CMK (cell line): ENCODE measurements at places on chromosomes 13 and 19.

- DNase-seq, result no peak
Measured at GRCh38 chr13:110308656-110309359, 1.7 kb downstream of the COL4A2 start.

DNA sequence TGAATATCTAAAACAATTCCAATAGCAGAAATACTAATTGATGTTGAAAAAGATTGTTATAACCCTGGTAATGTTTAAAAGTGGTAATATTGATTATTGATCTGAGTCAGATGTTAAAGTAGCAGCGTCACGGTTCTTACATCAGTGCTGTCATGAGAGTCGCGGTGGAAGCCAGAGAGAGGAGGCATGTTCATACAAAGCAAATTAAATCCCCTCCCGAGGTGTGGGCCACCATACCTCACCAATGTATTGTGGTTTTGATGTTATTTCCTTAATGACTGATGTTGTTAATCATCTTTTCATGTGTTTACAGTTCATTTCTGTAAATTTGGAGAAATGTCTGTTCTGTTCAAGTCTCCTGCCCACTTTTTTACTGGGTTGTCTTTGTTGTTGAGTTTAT, 11.2 kb downstream of the ZNF317 start:
- DNase-seq, result no peak

GRCh38 chr19:46745521-46746280, at the start of gene FKRP:
TSS of gene FKRP (plus strand) at chr19:46746057. CDS start at chr19:46755451, 9,394 bp downstream.
- DNase-seq, result no peak

DNA sequence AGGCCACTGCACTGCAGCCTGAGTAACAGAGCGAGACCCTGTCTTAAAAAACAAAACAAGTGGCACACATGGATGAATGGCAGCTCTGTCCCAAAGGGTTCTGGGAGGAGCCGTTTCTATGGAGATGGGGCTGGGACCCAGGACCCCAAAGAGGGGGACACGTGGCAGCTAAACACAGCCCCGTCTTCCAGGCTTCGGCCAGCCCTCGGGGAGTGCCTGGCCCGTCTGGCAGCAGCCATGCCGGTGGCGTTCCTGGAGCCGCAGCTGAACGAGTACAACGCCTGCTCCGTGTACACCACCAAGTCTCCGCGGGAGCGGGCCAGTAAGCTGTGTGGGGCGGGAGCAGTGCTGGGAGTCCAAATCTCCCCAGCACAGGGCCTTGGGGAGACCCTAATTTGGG, 82.4 kb downstream of the RYR1 start:
- no peak for DNase-seq

GRCh38 chr13:36850790-36851438, 31.9 kb downstream of the RFXAP start:
- no peak for DNase-seq

GRCh38 chr13:97030705-97031452, 36.6 kb upstream of the OXGR1 start:
- no peak for DNase-seq

DNA sequence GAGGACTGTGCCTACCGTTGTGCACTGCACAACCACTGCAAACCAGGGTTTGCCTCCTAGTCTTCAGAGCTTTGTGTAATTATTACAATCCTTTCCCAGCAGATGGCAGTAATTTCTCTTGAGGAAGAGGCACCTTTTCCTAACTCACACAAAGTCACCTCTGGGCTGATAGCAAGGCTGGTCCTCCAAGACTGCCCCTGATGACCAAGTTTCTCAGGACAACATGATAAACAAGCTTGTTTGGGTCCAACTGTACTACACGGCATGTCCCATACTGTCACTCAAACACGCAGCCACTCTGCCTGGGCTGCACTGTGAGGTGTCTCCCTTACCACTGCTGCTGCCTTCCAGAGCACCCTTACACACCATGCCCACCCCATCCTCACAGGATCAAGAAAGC, 39.3 kb downstream of the RFXAP start:
- peak; percentile 11 for DNase-seq

DNA sequence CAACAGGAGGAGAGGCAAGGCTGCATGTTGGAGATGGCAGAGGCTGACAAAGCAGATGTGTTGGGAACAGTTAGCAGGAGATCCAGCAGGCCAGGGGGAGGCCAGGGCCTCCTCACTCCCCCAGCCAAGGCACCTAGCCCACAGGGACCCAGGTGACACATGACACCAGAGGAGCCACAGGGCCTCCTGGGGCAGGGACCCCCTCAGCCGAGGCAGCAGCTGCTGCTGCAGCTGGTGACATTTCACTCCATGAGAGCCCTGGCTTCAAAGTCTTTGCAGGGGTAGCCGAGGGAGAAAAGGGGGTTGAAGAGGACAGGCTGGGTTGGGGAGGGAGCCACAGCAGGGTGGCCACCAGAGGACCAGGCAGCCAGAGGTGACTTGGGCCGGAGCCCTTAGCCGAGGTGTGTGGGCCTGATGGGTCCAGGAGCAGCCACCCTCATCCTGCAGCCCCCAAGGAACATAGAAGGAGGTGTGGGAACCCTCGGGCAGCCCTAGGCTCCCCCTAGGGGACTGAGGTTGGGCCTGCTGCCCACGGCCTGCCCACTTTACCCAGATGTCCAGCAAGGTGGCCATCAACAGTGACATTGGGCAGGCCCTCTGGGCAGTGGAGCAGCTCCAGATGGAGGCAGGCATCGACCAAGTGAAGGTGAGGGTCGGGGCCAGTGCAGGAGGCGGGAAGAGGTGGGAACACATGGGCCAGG, at the start of gene GNG14:
Gene GNG14, plus strand, starts transcription at position 503 of the 701 bp plus-strand sequence. Its CDS starts 51 bp downstream, at position 554.
- no peak for DNase-seq

DNA sequence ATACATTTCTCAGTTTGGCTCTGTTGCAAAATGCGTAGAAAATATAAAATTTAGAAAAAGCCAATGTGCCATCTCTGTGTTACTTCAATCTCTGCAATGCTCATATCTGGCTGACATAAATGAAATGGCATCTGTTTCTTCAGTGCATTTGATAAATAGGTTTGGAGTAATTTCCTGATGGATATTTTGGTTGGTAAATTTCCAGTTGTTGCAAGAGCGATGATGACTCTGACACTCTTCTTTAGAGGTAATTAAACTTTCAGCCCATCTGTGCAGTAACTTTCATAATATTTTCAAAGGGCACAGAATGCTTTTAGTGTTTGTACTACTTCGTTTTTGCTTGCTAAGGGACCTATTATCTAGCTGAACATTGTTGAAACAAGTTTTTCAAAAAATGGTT, 1286.4 kb downstream of the PCDH9 start:
- no peak for DNase-seq

DNA sequence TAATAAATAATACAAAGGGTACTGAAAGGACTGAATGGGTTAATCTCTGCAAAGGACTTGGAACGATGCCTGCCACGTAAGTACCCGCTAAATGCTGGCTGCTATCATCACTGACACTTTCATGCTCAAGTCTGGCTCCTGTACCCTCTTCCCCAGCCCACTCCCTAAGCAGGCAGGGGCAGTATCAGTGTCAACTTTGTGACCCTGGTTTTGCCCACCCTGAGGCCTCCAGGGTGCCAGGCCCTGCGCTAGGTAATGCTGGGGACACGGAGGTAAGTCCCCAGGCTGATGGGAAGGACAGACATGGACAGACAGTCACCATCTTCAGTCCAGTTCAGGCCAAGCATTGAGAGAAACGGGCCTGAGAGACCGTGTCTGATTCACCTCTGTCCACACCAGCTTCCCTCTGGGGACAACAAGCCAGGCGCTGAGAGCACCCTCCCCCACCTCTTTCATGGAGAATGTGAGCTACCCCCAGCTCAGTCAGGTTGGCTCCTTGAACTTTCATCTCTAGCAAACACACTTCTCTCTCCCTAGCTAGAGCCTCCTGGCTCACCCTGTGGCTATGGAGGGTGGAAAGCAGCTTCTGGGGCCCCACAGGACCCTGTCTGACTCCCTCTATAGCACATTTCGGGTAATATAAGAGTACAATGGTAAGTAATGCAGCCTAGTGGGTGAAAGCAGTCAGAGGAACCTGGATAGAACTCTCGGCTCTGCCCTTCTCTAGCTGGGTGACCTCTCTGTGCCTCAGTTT, 800 bp downstream of the ETFB start:
- DNase-seq, result peak; percentile 34

- no peak for DNase-seq
Measured at GRCh38 chr13:21850013-21851006, 179.4 kb downstream of the FGF9 start.

DNA sequence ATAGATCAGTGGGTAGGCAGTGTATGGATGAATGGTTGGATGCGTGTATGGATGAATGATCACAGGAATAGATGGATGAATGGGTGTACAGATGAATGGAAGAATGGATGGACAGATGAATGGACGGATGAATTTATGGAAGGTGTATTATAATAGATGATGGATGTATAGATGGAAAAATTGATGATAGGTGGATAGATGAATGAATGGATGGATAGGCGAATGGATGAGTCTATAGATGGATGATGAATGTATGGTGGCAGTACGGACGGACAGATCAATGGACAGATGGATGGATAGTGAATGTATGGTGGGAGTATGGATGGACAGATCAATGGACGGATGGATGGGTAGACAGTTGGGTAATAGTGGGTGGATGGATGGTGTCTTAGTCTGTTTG, 49.0 kb upstream of the ONECUT3 start:
- no peak for DNase-seq

DNA sequence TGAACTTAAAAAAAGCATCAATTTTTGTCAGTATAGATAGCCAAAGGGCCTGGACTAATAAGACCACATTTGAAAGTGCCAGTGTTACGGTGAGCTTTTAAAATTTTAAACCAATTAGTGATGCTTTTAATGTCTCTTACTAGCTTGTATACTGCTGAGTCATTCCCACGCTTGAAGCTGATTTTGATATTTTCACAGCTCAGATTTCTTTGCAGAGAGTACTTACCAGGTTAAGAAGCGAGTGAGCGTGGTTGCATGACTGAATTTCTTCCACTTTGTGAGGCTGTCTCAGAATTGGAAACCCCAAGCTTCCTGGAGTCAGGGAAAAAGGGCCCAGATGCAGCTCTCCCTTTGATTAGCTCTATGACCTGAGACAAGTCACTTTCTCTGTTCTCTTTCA, 74.5 kb upstream of the NBEA start:
- no peak for DNase-seq

DNA sequence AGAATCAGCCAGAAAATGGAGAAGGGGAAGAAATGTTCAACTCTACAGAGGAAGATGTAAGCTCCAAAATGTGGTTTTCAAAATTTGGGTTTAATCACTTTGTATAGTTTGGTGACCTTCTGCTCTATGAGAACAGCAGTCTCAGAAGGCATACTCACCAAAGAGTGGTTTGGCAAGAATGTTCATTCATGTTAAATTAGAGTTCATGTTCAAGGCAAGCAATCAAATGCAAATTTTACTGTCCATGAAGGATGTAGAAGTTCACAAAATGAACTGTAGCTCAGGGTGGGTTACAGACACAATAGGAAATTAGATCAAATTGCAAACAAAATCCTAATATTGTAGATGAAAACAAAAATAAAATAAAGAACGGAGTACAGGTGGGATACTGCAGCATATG, 606.7 kb upstream of the PCDH20 start:
- DNase-seq, result no peak

DNA sequence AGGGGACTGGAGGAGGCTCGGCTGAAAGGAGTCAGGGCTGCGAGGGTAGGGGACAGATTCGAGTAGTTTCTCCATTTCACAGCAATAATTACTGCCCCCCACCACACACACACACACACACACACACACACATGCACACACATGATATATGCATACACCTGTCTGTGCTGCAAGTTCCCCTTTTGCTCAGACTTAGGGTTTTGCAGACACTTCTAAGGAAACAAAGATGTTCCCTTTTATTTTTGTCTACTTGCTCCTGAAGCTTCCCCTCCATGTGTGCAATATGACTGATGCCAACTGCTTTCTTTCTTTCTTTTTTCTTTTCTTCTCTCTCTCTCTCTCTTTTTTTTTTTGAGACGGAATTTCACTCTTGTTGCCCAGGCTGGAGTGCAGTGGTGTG, 13.4 kb downstream of the MBD3L2B start:
- DNase-seq, result no peak

GRCh38 chr19:3655402-3656072, 28.9 kb upstream of the CACTIN start:
- no peak for DNase-seq

GRCh38 chr13:80010286-80010831, 330.6 kb downstream of the SPRY2 start:
- DNase-seq, result no peak

DNA sequence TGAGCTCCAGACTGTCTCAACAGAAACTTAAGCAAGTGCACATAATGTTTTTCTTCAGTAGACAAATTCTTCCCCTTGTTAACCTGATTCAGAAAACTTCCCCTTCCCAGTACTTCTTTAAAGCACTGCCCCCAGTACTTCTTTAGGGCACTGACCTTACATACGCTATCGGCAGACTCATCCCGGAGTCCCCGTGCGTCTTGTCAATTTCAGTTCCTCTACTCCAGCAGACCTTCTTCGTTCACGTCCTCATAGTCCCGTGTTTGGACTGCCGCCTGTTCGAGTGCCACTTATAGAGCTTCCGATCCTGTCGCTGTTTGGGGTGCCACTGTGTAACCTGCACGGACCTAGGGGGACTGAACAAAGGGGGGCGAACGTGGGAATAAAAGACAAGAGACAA, 29.0 kb downstream of the ZNF627 start:
- no peak for DNase-seq
